ENCODE measurements at places on chromosomes 13 and 19. TPM values are rescaled to one million over a fixed set of nuclear protein-coding genes. Genes with fewer than 3 reads are reported as not detected.
A peak's percentile ranks its signal among the peaks of the same experiment; 100 is the strongest.

ZNF653 gene
- 1.9 TPM for polyA plus RNA-seq

DNA sequence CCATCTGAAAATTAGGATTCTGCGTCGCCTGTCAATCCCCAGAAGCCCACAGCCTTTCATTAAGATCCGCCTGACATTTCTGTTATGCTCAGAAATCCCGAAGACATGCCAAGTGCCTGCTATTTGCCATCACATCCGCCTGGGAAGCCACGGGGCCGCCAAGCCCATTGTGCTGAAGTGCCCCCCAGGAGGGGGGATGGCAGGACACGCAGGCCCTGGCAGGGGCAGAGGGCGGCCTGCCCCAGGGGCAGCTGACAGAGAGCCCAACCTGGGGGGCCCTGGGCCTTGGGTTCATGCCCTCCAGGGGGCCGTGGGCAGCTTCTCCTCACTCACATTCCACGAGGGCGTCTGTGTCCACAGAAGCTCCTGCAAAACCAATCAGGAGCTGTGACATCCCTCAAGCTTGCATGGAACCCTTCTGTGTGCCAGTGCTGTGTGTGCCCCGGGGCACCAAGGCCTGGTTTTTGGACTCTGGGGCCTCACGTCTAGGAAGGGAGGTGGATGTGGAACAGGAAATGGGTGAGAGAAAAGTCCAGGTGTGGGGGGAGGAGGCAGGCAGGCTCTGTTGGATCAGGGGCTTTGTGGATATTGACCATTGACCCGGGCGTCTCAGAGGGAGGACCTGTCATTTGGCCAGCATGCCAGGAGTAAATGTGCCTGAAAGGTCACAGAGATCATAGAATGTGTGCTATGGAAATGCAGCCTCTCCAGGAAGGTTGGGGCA lies 122.9 kb downstream of the URI1 start:
- no peak for DNase-seq

CD209 gene
- not detected for polyA plus RNA-seq

DNA sequence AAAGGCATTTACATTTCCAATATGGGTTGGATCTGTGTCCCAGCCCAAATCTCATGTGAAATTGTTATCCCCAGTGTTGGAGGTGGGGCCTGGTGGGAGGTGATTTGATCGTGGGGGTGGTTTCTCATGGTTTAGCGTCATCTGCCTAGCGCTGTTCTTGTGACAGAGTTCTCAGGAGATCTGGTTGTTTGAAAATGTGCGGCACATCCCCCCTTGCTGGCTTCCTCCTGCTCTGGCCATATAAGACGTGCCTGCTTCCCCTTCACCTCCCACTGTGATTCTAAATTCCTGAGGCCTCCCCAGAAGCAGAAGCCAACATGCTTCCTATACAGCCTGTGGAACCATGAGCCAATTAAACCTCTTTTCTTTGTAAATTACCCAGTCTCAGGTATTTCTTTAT lies 126.2 kb upstream of the FNDC3A start:
- DNase-seq: no peak

LILRA1 gene
- not detected for polyA plus RNA-seq

DNA sequence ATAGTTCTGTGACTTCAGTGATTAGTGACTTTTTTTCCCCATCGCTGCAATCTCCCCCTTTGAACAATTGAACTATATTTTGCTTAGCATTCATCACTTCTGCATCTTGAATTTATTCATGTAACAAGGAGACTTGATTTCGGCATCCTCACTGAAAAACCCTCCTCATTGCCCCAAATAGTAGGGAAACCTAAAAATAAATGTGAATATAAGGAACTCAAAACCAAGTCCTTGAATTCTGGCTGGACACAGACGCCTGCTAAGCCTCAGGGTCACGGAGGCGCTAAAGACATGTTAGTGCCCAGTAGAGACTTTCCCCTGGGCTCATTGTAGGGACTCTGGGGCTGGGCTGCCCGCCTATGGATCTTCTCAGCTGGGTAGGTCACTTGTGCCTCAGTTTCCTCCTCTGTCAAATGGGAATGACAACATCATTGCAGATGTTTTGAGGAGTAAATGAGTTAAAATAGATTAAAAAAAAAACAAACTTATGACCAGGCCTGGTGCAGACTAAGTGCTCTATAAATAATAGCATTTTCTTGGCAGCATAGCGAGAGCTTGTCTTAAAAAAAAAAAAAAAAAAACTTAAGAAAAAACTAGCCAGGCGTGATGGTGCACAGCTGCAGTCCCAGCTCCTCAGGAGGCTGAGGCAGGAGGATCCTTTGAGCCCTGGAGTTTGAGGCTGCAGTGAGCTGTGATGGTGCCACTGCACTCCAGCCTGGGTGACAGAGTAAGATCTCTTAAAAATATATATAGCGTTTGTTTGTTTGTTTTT lies 1.8 kb upstream of the ADGRE5 start:
- no peak for DNase-seq

DNA sequence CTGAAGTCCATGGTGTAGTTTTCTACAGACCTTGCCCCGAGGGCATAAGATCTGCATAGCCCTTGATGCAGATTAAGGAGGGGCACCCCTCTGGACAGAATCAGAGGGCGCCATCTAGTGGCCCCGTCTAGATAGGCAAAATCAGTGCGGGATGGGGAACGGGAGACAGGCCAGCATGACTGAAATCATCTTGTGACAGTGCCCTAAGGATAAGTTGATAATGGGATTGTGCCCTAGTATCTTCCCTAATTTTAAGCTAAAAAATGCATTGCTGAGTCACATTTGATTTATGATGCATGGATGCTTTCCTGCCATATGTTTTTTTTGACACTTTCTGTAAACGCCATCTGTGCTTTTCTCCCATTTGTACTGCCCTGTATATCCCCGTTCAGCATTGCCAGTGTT lies 19.0 kb upstream of the GPI start:
- DNase-seq: no peak

DNA sequence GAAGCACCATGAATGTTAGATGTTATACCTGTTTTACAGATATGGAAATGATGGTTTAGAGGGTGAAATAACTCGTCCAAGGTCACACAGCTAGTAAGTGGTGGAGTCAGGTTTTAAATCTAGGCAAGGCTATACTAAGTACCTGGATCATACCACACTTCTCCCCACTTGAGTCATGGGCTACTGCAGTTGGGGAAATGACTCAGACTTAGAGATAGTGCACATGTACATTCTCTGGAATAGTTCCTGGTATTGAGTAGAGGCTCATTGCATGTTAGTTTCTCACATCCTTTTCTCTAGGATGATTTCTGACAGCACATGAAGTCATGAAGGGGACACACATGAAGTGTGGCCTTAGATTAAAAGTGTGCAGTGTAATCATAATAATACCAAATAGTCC lies 76.2 kb upstream of the TNFSF11 start:
- peak; percentile 88 for DNase-seq

KLK3 gene
- polyA plus RNA-seq: not detected

DNA sequence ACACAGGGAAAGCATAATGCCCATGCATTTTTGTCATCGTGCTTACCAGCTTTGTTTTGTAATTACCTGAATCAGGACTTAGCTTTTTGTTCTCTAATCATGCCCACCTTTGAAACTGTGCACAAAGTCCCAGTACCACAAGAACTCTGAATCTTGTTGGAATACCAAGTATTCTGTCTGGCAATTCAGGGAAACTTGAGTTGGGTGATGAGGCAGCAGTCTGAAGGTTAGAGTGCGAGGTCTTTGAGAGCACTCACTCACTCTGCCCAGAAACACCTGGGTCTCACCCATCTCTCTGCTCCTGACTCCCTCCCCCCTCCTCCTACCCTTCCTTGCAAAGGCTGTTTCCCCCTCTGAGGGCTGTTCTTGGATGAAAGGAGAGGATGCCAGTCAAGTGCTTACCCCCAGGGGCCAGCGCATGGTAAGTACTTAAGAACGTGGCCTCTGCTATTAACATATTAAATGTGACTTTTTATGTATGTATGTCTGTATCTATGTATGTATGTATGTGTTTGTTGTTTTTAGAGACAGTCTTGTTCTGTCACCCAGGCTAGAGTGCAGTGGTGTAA lies 22.4 kb downstream of the SIPA1L3 start:
- no peak for DNase-seq

- DNase-seq: no peak
Measured at GRCh38 chr19:13428352-13428751, 77.9 kb downstream of the CACNA1A start.

TFPT gene
- polyA plus RNA-seq: 39.1 TPM

WDR88 gene
- 0.19 TPM for polyA plus RNA-seq

CYP2F1 gene
- polyA plus RNA-seq: not detected

DNA sequence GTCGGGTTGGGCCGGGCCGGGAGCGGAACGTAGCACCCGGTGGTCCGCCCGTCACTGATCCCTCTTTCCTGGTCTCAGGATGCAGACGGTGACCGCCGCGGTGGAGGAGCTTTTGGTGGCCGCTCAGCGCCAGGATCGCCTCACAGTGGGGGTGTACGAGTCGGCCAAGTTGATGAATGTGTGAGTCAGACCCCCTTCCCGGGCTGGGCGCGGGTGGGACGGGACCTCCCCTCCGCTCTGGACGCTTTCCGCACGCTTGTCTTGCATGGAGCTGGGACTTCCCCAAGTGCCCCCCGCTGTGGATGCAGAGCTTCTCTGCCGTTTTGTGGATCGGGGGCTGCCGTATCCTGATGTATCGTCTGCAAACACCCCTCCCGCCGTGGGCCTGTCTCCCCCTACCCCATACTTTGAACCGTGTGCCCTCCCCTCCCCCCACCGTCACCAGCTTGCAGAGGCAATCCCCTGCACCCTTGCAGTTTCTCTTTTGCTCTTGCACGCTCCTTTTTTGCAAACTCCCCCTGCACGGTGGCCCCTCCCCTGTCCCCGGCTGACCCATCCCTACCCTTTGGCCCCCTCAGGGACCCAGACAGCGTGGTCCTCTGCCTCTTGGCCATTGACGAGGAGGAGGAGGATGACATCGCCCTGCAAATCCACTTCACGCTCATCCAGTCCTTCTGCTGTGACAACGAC lies 669 bp downstream of the GADD45B start:
- DNase-seq: no peak

DNA sequence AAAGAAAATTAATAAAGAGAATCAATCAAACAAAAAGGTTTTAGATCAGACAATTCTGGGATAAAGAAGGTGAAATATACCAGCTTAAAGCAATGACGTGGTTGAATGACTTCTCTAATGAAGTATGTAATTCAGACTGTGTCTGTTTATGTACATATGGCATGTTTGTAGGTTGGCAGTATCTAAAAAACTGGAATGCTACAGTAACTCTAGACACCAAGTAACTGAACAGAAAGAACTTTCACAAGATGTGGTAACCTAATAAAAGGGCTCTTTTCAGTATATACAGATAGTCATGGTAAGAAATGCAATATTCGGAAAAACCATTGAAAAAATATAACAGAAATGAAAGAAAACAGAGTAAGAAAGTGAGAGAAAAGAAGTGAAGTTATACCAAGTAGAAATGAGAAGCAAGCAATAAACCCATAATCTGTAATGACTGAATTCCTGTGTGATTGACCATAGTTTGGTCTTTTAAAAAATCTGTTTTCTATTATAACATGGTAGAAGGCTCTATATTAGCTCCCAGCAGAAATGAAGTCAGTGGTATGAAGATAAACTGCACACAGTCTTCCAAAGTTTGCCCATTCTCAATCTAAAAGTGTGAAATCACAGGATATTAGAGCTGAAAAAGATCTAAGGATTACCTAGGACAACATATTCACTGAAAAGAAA lies 31.4 kb downstream of the ELF1 start:
- DNase-seq: no peak

COL4A2 gene
- 1.1 TPM for polyA plus RNA-seq

Measured in GM12878 (cell line).